Vagina (tissue), 2 donors: ENCODE measurements at places on chromosomes 12 and 14. TPM values are rescaled to one million over a fixed set of nuclear protein-coding genes. Genes with fewer than 3 reads are reported as not detected.
A peak's percentile ranks its signal among the peaks of the same experiment; 100 is the strongest.

The FBXL14 gene
- 15.2 TPM for total RNA-seq

DNA sequence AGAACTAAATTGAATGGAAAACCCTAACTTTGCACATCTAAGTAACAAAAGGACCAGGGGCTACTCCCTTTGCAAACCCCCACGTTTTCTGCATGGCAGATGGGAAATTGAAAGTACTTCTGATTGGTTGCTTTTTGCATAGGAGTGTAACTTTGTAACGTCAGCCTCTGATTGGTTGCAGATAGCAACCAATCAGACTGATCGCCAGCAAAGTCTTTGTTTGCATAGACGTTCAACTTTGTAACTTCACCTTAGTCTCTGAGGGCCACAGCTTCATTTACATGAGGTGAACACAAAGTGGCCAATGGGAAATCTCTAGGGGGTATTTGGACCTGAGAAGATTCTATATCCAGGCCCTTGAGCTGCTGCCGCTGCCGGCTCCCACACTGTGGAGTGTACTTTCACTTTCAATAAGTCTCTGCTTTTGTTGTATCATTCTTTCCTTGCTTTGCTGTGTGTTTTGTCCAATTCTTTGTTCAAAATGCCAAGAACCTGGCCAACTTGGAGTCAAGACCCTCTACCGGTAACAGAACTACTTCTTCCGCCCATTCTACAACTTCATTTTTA, 102.5 kb upstream of the PRICKLE1 start:
- no peak overlapping the region for H3K4me3 ChIP-seq
- H3K27ac ChIP-seq: no peak overlapping the region
- H3K4me1 ChIP-seq: peaks cover 2% of the 10 kb centered on the region
- no peaks in the 10 kb centered on the region for H3K36me3 ChIP-seq
- DNase-seq: no peak

GRCh38 chr12:56338308-56339157, at the start of gene IL23A:
Gene IL23A (plus strand): TSS chr12:56338884. CDS start chr12:56339045, 161 bp downstream.
- peaks cover 6% of the 10 kb centered on the region for H3K4me1 ChIP-seq
- H3K27me3 ChIP-seq: no peaks in the 10 kb centered on the region
- peaks cover 18% of the 10 kb centered on the region for H3K36me3 ChIP-seq
- H3K4me3 ChIP-seq: no peak within 1 kb of the TSS
- no peak for DNase-seq
- H3K27ac ChIP-seq: no peak within 1 kb of the TSS

DNA sequence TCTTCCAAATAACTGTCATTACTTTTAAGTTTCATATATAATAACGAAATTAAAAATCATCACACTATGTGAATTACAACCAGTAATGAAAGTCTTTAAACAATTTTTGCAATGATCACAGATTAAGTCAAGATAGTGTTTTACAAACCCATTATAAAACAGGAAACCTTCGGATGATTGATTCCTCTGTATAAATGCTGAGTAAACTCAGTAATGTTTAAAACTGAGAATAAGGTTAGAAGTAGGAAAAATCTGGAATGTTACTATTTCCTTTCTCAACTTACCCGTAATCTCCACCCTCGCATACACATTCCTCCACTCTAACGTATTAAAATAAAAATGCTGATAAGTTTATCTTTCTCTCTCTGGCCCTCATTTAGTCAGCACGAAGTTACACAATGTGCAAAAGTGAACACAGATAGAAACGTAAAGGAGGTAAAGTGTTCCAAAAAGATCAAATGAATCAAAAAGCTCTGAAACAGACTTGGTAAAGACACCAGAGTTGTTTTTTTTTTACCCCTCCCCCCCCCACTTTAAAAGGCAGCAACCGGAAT, 1.6 kb downstream of the ZFC3H1 start:
- peak overlapping the region; percentile 96 for H3K4me3 ChIP-seq
- no peaks in the 10 kb centered on the region for H3K36me3 ChIP-seq
- peaks cover 42% of the 10 kb centered on the region for H3K4me1 ChIP-seq
- no peaks in the 10 kb centered on the region for H3K27me3 ChIP-seq

The KIAA0586 gene
- total RNA-seq: 13.3 TPM
